SHP77 treated with DMSO at 0.1 percent for 48 hours (cell line): ENCODE measurements at places on chromosomes 4 and X.
A peak's percentile ranks its signal among the peaks of the same experiment; 100 is the strongest.

- DNase-seq, result no peak
These were observed 52.9 kb downstream of the SLC7A11 start for GRCh38 chr4:138189206-138189605.

- DNase-seq, result no peak
These were observed 385.2 kb upstream of the FAT1 start for GRCh38 chr4:187108845-187109244.

DNA sequence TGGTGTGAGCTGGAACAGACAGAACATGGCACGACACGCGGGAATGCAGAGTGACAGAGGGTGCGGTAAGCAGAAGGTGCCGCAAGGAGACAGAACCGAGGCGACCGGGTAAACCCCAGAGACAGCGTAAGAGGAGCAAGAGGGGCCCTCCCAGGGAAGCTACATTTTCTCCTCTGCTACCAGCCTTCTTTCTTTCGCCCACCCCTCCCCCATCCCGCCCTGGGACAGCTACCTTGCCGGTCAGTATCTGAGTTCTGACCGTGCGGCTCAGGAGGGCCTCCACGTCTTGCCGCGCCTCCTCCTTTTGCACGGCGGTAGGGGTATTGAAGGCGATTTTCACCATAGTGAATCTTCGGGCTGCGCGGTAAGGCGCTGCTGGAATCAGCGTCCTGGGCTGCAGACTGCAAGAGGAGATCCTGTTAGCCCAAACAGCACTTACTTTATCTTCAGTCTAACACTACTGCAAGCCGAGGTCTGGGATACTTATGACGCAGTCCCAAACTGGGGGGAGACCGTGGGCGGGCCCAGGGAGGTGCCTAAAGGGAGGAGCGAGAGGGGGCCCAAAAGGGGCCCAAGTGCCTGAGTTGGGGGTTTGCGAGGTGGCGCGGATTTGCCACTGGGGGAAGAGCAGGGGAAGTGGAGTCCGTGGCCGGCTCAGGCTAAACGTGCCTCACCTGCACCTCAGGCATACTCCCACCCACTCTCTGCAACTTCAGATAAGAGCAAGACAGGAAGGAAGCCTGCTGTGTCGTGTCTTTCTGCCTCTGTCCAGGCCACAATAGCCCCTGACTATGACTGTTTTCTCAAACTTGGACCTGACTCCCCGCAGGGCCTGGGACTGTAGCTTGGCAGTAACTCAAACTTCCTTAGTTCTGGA is at the start of gene ITM2A:
Gene ITM2A, minus strand, starts transcription at position 462 of the 877 bp plus-strand sequence. Its CDS starts 119 bp downstream, at position 343.
- no peak for DNase-seq

DNA sequence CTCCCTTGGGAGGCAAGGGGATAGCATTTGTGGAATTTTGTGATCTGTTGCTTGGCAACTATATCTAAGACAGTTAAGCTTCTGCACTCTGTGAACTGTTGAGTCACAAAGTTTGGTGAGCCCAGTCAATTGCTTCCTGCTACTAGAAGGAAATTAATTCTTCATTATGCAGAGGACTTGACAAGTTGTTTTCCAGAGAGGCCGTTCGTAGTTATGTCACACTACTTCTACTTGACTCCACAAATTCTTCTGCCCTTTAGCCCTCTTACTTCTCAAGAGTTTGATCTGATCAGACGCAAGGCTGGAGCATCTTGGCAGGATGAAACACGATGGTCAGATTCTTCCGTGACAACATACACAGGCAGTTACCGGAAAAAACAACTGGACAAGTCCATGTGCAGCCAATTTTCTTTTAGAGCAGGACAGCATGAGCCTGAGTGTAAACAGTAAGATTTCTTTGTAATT is at the start of gene C4orf51:
Gene C4orf51, plus strand, starts transcription at position 156 of the 465 bp plus-strand sequence. Its CDS starts 58 bp downstream, at position 214.
- DNase-seq, result peak; percentile 30

GRCh38 chr4:7151668-7152227 is 40.6 kb upstream of the SORCS2 start:
- no peak for DNase-seq

DNA sequence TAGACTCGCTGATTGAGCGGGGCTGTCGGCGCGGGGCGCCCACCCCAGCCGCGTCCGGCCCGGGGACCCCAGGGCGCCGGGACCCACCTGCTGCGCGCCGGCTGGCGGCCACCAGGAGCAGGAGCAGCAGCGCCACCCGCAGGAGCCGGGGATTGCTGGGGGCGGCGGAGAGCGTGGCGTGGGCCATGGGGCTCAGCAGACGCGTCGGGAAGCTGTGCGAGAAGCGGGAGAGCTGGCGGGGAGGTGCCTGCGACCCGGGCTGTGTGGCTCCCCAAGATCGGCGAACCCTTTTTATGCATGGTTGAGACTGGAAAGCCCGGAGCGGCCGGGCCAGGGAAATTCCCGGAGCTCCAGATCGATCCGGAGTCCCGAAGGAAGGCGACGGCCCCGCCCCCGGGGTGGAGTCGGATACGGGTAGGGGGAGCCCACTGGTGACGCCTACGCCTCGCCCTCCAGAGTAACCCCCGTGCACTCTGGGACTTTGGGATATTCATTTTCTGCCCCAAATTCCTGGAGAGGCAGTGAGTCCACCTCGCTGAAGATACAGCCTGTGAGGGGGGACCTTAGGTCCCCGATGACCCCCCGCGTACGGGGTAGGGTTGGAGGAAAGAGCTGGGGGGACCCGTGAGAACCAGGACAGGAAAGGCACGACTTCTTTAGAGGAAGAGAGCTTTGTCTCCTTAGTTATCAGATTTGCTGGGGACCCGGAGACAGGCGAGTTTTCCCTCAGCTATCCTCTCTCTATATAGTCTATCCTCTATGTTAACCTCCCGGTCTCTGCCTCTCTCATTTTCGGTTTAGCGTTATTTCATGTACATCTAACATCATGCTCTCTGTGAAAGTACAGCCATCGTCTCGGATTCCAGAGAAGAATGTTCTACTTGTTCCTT is at the start of gene CXCL3:
Gene CXCL3, minus strand, starts transcription at position 265 of the 890 bp plus-strand sequence. Its CDS starts 78 bp downstream, at position 187.
- no peak for DNase-seq

GRCh38 chrX:21738210-21738949 is 19.5 kb downstream of the SMPX start:
- DNase-seq, result peak; percentile 66

DNA sequence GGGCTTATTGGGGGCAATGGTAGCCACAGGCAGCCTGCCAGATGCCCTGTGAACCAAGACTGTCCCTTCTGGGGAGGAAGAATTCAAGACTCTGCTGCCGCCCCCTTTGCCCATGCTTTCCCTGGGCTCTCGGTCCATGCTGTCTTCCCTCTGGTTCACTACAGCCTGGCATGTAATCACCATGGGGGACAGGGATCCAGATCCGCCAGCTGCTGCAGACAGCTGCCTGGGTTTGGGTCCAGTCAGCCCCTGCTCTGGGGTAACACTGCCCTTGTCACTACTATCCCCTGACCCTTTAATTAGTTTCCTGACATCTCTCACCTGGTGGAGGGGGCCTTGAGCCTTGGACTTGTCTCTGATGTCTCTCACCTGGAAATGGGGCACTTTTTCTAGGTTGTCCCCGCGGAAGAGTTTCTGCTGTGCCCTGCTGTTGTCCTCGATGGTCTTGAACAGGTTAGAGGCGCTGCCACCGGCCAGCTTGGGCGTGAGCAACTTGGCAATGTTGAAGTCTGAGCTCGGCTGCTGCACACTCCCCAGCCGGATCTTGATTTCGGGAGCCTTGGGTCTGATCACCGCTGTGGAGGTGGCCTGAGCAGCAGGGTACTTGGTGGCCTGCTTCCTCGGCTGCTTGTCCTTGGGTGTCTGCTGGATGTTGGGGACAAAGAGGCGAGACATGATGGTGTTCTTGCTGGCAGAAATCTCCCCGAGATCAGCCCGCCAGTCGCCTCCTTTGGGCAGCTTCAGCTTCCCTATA is 6.4 kb downstream of the C4orf54 start:
- no peak for DNase-seq

- DNase-seq, result no peak
These were observed 64.2 kb upstream of the EPGN start for GRCh38 chr4:74244049-74244448.

DNA sequence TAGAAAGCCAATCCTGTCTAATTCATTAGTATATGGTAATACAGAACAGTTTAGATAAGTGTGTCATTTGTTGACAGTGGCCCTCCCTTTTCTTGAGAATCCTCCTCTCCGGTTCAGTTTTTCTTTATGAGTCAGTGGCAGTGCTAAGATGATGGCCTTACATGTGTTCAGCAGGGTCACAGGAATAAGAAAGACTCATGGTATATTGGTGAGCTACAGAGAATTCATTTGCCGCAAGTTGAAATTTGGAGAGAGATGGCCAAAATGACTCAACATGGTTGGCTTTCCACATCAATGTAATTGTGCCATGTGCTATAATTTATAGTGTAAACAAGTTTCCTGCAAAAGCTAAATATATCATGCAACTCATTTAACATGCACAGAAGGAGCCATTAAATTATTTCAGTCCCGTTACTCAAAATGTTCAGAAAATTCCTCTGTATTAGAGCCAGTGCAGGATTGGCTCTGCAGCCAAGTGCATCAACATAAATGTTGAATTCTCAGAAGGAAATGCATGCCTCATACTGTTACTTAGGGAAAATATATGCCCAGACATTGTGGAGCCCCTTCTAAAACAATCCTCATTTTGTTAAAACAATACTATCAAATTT is 374.3 kb downstream of the AFF2 start:
- DNase-seq, result no peak

DNA sequence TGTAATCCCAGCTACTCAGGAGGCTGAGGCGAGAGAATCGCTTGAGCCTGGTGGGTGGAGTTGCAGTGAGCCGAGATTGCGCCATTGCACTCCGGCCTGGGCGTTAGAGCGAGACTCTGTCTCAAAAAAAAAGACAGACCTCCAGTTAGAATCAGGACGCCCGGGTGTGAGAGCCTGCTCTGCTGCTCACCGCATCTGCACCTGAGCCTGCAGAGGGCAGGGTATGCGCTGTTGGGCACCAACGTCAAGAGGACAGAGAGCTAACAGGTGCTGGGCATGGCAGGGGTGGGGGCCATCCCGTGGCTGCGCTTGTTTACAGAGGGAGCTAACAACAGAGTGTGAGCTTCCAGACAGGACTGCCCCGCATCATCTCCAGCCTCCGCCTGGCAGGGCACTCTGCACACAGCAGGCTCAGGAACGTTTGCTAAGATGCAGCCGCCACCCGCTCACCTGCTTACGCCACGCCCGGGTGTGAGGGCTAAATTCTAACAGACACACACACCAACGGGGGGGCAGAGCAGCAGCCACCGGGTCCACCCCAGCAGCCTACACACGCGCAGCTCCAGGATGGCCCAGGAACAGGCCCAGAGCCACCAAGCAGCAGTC is 50.0 kb upstream of the CPLX1 start:
- DNase-seq, result no peak

DNA sequence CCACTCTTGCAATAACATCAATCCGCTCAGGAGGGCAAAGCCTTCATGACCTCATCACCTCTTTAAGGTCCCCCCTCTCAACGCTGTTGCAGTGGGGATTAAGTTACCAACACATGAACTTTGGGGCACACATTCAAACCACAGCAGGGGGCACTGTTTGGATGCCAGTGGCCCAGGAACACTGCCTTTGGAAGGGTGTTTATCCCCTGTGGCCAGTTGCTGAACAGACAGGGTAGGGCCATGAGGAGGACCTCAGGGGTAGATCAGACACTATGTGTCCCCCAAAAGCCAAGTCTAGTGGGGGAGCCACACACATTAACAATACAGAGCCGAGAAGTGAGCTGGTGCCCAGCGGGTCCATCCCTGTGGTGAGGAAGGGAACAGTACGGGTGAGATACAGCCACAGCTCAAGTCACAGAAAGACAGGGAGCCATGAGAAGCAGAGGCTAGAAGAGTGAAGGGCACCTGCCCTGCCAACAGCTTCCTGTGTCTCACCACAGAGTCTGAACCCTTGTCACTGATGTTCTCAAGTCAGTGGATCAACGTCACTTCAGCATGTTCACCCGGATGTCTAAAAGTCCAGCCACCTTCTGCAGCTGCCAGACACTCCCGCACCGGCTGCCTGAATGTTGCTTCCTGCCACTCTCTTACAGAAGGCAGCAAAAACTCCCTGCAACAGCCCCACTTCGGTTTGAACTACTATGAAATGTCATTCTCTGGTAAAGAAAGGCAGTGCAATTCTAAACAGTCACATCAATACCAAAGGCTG is 19.9 kb upstream of the MXD4 start:
- DNase-seq, result peak; percentile 13

GRCh38 chr4:11343536-11343935 is 85.2 kb downstream of the HS3ST1 start:
- DNase-seq, result no peak

DNA sequence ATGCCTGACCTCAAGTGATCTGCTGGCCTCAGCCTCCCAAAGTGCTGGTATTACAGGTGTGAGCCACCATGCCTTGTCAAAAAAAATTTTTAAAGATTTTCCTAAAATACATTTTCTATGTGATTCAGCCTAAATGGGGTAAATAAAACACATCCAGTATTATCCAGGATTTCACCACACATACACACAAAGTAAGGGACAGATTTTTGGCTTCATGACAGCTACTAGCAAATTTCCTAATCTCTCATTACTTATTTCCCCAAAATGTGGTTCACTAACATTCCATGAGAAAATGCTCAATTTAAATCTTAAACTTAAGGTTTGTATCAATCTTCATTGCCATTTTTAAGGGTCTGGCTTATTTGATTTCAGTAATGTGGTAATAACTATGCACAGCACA is 348.5 kb upstream of the INTU start:
- DNase-seq, result no peak

DNA sequence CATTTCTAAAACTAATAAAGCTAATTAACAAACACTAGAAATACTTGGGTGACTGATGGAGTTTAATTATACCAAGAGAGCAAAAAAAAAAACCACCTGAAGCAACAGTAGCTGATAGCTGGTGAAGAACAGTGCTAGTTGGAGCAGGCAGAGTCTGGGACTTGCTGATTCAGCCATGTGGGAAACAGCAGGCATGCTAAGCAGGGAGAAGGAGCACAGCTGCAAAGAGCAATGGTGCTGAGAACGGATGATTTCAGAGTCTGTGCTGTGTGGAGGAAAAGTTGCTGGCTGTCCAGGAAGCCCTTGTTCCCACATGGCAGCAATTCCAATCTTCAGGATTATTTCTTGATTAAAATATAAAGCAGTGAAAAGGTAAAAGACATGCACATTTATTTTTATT is 68.8 kb downstream of the NPY1R start:
- no peak for DNase-seq

GRCh38 chr4:6617246-6617645 is 23.2 kb upstream of the MRFAP1 start:
- no peak for DNase-seq

- DNase-seq, result no peak
These were observed 61.6 kb upstream of the MTMR8 start for GRCh38 chrX:64456828-64457227.

DNA sequence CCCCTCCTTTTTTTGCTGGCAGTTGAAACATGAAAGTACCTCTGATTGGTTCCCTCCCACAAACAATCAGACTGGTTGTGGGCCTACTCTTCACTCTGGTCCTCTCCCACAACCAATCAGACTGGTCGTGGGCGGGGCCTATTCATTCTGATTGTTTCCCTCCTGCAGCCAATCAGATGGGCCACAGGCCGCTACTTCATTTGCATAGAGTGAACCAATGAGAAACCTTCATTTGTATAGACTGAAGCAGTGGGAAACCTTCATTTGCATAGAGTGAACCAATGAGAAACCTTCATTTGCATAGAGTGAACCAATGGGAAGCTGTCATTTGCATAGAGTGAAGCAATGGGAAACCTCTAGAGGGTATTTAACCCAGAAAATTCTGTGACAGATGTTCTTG is 55.2 kb downstream of the TRMT44 start:
- DNase-seq, result no peak

DNA sequence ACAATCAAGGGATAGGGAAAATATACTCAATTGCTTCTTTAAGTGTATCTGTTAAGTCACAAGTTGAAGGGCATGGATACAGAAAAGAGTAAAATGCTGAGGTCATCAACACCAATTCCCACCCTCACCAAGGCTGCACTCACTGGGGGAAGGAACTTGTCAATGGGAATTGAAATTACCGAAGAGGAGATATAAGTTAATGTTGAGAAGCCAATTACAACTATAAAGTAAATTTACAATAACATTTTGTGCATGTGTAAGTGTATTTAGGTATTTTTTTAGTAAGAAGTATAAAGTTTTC is 255.1 kb upstream of the KCNIP4 start:
- no peak for DNase-seq
